Articular chondrocyte of knee joint (primary cell): ENCODE measurements at places on chromosomes 5 and 9. TPM values are rescaled to one million over a fixed set of nuclear protein-coding genes. Genes with fewer than 3 reads are reported as not detected.

The TOPORS gene
- 37.4 and 47.6 TPM in 2 replicates for total RNA-seq

The SLC36A3 gene
- total RNA-seq = not detected in 2 replicates

The LECT2 gene
- not detected in 2 replicates for total RNA-seq

The DOK3 gene
- 0.54 and 0.91 TPM in 2 replicates for total RNA-seq

The PKD2L2 gene
- total RNA-seq = 0.13 TPM in 1 of 2 replicates, not detected in the other

The OCLN gene
- 2.8 and 3.1 TPM in 2 replicates for total RNA-seq

The ROR2 gene
- 7.7 and 9.7 TPM in 2 replicates for total RNA-seq

The NIM1K gene
- 3.1 and 3.9 TPM in 2 replicates for total RNA-seq

The ARL15 gene
- total RNA-seq = 14.8 and 17.9 TPM in 2 replicates

The C6 gene
- total RNA-seq = not detected in 2 replicates

The GPBP1 gene
- total RNA-seq = 63.6 and 79.9 TPM in 2 replicates

The SLC45A2 gene
- 0.11 and 0.13 TPM in 2 replicates for total RNA-seq

The GPR21 gene
- 2.4 and 3.6 TPM in 2 replicates for total RNA-seq

The PDLIM4 gene
- 34.5 and 34.8 TPM in 2 replicates for total RNA-seq

The SAXO1 gene
- total RNA-seq = 0.13 and 0.22 TPM in 2 replicates
